Right cardiac atrium (tissue), 5 donors: ENCODE measurements at places on chromosomes 5 and 9. TPM values are rescaled to one million over a fixed set of nuclear protein-coding genes. Genes with fewer than 3 reads are reported as not detected.

DNA sequence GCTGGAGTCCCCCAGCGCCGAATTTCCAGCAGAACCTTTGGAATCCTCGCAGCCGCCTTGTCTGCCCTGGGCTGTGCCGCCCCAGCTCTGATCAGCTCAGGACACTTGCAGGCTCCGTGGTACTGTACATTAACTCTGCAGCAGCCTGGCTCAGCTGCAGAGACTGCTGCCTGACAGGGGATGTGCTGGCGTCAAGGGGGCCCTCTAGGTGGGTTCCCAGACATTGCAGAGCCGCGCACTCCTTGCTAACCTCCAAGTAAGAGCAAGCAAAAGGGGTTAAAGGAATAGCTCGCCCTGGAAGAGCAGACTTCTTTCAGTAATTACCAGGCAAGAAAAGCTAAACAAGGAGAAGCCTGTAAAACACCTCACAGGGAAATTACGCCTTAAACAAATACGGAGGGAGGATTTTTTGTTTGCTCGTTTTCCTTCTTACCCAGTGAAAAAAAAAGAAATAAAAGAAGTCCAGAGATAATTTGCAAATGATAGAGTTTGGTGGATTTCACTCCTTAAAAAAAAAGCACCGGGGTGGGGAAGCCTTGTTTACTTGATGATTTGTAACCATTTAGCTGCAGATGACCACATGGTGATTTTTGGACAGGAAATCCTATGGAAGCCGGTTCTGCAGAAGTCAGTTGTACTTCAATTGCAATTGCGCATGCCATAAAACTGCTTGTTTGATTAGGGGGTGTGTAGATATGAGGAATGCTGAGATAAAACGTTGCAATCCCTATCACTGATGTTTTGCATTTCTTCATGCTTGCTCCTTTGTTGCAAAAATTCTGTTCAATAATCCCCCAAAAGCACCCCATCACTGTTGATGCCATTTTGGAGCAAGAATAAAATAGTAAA, 305.8 kb downstream of the PDE4D start:
- DNase-seq, result peak; percentile 85

DNA sequence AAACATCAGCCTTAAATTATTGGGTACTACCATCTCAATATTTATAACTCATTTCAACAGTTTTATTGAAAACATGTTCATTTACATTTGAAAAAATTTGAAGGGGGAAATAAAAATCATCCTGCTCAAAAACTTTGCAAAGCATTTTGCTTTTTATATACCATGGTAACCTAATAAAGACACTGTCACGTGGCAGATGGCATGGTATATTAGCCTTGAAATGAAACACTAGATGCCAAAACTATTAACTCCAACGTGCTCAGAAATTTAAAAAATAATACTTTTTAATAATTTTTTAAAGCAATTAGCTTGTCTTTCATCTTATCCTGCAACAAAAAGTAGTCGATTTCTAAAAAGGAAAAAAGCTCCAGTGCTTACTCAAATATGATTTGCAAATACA, 88.6 kb upstream of the NFIB start:
- DNase-seq, result no peak

BTNL3 gene
- polyA plus RNA-seq, result 0.11 TPM

GRCh38 chr9:83384214-83384613, 154.0 kb downstream of the FRMD3 start:
- DNase-seq, result no peak

PCDH12 gene
- polyA plus RNA-seq, result 3.0 TPM

DNA sequence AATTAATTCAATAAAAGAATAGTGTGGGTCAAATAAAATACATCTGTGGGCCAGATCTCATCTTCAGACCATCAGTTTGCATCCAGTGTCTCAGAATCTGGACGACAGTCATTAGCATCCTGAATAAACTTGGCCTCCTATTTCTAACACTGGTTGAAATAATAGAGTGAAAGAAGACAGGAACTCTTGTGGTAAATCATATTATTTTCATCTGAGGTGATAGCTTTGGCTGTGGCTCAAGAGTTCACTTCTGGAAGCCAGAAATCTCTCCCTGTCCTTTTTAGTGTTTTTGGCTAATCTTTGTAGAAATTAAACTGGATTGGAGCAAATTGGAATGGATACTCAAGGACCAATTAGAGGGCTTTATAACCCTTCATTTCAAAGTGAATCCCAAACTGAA, 63.4 kb upstream of the HMHB1 start:
- DNase-seq, result no peak

DNA sequence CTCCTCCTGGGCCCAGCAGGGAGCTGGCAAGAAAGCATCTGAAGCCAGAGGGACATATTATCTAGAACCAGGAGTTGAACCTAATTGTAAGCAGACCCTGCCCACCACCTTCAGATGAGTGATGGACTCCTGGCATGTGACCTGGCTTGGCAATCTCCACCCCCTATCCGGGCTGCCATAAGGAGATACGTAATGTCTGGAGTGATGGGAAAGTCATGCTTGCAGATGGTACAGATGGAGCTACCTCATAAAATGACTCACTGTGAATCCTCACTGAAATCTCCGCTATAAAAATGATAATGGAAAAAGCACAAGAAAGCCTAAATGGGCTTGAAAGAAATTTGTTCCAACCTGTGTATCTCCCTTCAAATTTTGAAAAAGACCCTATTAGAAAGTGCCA, 157.5 kb downstream of the DMRT2 start:
- DNase-seq, result no peak

DNA sequence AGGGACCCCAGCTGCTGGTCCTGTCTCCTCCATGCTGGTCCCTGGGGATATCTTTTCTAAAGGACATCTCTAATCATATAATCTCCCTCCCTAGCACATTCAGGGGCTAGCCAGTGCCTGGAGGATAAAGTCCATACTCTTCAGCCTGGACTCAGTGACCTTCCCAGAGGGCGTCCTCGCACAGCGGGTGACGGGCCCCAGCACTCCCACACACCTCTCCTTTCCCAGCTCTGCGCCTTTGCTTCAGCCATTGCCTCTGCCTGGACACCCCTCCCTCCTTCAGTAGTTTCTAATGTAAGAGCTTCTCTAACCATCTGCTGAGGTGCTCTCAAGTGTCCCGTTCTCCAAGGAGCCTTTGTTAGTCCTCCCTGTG, 15.2 kb upstream of the TNIP1 start:
- no peak for DNase-seq

DNA sequence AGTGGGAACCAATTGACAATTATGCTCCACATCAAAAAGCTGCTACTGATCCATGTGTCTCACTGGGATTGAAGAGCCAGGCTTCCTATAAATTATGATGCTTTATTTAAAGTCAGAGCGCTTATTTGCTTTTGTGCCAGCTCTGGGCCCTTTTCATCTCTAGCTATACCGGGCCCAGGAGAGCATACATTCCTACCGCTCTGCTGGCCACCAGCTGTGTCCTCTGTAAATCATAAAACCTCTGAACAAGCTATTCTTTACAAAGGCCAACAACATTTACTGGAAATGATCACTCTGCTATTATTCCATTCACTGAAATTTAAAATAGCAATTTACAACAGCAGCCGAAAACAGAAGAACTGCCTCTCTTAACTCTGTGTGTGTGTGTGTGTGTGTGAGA, 86.6 kb downstream of the ZNF608 start:
- DNase-seq, result no peak

CKMT2 gene
- polyA plus RNA-seq, result 1,778 TPM

DNA sequence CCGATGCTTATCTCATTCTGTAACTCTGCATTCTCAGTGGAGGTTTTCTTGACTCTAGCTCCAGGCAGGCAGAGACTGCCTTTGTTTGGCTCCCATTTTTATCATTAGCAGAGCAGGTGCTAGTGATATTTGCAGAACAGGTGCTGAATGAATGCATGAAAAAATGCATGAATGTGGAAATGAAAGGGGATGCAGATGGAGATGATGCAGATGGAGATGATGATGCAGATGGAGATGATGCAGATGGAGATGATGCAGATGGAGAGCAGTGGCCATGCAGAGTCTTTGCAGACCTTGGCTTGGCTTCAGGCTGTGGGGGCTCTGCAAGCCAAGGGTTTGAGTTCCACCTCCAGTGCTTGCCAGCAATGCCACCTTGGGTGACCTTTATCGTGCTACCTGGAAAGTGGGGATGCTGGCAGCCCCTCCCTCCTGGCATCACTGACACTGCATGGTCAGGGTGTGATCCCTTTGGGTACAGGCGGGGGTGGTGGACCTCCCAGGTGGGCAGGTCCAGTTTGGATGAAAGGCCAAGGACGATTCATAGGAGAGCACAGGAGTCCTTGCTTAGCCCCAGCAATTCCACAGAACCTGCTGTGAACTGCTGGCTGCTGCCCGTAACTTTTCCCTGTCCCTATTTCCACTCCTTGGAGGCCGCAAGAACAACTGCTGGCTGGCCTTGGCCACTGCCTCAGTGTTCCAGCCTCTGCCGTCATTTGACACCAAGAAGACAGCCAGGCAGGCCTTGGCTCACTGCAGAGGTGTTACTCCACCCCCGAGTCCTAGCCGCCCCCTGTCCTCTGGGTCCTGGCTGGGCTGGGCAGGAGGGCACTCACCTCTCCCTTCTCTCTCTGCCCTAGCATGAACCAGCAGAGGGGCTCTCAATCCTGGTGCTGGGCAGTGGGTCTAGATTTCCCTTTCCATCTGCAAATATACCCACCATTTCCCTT, 33.0 kb downstream of the ERGIC1 start:
- DNase-seq, result peak; percentile 94

ALDH1A1 gene
- 56.7 TPM for polyA plus RNA-seq

- no peak for DNase-seq
Measured at GRCh38 chr9:6229619-6230018, 14.0 kb downstream of the IL33 start.

ZDHHC21 gene
- polyA plus RNA-seq, result 5.3 TPM

DNA sequence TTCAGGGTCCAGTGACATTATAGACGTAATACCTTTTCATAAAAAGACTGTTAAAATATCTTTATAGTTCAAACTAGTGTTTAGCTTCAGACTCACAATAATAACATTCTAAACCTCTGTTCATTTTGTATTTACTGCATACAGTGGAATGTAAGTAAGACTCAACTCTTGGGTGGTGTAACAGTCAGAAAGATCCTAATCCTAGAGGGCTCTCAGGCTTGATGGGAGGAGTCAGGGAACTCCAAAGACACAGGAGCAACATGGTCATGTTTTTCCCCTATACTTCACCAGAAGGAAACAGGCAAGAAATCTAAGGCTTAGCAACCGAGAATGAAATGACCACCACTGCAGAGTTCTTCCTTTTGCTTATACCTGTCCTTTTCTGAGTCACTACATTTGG, 82.6 kb downstream of the MRPS27 start:
- no peak for DNase-seq

- DNase-seq, result peak; percentile 41
Measured at GRCh38 chr9:84667571-84668195, 1.8 kb upstream of the NTRK2 start.

DNA sequence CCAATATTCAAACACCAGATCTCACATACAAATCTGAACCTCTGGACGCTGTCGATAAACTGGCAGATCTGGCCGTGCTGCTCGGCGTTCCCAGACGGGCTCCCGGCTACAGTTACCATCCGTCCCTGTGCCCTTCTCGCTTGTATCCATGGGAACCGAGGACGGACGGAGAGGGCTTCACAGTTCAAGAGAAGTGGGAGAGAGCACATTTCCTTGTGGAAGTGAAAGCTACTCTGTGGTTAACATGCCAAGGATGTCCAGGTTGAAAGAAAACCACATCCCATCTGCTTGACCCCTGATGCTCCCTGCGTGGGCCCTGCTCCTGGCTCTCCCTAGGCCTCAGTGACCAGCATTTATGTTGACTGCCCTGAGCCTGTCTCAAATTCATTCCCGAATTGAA, 6.3 kb upstream of the DBN1 start:
- no peak for DNase-seq

DNA sequence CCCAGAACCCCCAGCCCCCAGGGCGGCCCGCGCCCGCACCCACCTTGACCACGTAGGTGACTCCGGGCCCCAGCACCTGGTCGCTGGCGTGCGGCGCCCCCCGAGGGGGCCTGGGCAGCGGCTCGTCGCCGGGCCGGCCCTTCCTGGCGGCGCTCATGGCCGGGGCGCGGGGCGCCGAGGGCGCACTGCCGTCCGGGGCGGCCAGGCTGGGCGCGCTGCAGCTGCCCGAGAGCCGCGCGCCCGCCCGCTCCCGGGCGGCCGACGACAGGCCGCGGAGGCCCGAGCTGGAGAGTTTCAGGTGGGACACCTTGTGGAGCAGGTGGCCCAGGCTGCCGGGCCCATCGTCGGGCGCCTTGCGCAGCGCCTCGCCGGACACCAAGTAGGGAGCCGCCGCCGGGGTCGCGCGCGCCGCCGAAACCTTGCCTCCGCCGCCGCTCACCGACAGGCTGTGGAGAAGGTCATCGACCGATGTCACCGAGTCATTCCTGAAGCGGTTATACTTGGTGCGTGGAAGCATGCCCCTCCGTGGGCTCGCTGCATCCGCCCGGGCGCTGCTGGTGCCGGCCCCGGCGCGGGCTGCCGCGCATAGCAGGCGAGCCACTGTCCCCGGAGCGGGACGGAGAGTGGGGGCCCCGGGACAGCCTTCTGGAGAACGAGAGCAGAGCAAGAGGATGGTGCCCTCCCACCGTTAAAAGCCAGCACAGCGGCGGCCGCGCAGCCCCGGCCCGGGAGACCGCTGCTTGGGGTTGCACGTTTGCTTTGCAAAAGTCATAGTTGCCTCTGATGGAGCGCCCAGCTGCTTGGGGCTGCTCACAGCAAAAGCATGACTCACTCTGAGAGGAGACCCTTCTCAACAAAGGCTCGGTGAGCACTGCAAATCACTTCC, at the start of gene SHC3:
Gene SHC3 (minus strand): TSS at position 875 of the 886 bp plus-strand sequence. CDS start 358 bp downstream, at position 517.
- no peak for DNase-seq

GRCh38 chr5:179475208-179475751, 75.1 kb upstream of the RUFY1 start:
- DNase-seq, result no peak

MZB1 gene
- polyA plus RNA-seq, result 0.38 TPM

DNA sequence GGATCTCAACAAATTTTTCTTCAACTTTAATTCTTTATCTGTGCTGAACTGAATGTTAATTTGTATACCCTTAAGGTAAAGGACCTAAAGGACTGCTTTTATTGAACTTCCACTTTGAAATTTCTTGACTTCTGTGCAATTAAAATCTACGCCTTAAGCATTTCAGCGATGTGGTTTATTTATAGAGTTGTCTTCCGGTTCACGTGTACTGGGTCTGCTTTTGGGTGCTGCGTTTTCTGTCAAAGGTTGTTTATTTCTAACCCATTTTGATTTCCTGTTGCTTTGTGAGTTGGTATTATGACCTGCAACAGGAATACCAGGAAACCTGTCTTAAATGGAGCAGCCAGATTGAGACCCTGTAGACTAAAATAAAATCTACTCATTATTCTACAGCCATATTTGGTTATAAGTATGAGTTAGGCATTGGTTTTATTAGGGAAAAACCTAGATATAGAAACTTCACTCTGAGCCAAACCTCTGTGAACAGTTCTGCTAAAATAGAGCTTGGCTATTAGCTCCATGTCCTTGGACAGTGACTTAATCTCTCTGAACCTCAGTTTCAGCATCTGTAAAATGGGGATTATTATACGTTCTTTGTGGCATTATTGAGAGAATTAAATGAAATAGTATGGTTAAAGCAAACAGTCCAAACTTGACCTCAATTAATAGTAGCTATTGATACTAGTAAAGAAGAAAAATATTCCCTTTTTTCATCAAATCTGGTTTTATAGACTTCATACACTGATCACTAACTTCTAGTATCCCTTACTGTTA, 3.5 kb downstream of the MRRF start:
- DNase-seq, result no peak

- no peak for DNase-seq
Measured at GRCh38 chr5:14295610-14296009, 152.5 kb downstream of the TRIO start.

- DNase-seq, result peak; percentile 88
Measured at GRCh38 chr9:33852216-33852826, 35.4 kb downstream of the UBE2R2 start.
